ENCODE measurements at places on chromosomes 16 and 17.

DNA sequence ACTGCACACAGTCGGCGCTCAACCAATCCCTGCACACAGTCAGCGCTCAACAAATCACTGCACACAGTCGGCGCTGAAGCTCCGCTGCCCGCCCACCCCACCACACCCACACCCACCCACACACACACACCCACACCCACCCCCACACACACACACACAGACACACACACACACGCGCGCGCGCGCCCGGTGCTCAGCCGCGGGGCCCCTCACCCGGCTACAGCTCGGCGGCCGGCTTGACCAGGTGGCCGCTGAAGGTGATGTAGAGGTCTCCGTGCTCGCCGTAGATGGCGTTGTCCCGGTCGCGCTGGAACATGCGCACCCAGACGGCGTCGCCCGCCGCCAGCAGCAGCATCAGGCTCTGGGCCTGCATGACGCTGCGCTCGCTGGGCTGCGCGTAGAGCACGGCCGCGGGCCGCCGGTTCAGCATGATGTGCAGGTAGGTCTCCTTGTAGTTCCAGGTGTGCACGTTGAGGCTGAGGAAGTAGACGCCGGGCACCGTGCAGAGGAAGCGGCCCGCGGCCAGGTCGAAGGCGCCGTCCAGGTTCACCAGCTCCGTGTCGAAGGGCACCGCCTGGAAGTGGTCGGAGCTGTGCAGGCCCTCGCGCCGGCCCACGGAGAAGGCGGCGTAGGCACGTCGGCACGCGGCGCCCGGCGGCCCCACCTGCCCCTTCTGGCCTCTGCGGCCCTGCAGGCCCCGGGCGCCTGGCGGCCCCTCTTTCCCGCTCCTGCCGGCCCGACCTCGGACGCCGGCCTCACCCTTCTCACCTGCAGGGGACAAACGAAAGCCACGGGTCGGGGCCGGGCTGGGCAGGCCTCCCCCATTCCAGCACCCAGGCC lies 2.5 kb downstream of the C1QTNF8 start:
- no peak for DNase-seq

DNA sequence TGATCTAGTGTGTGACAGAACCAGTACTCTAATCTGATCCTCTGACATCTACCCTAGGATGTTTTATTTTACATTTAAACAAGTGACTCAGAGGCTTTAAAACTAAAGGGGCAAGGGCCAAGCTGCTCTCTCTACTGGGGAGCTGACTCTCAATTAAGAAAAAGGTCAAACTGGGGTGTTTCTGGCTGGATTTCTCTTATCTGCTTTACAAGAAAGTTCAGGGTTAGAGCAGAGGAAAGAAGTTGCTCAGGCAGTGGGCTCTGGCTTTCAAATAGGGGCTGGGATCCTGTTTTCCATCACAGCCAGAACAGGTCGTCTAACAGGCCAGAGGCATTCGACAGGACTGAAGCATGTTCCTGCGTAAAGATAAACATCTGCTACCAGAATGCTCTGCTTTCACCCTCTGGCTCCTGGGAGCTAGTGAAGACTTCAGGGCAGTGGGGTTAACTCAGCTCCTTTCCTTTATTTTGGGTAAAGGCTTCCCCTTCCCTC lies 8.5 kb downstream of the MMP28 start:
- no peak for DNase-seq

DNA sequence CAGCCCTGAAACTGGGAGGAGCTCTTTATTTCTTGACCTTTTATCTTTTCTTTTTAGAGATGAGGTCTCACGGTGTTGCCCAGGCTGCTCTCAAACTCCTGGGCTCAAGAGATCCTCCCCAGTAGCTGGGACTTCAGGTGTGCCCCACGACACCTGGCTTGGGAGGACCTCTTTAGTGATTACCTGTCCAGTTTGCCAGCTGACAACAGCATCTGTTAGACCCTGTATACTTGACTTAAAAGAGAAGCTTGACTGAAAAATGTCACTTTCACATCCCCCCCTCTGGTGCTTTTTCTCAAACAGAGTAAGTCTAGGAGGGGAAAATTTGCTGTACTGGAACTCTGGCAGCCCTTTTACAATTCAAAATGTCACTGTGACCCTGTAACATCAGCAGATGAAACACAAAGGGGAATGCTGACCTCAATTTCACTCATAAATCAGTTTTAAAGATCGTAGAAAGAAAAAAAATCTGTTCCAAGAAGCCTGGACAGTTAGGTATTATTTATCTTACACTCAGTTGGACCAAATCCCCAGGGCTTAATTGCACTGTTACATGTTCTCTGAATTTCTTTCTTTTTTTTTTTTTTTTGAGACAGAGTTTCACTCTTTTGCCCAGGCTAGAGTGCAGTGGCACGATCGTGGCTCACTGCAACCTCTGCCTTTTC lies 1.8 kb upstream of the ERN1 start:
- DNase-seq = no peak

- DNase-seq = no peak
Observed at GRCh38 chr17:73155410-73156165, 9.2 kb upstream of the SSTR2 start.

- DNase-seq = no peak
Observed at GRCh38 chr17:10751563-10751962, 21.7 kb upstream of the TMEM220 start.

DNA sequence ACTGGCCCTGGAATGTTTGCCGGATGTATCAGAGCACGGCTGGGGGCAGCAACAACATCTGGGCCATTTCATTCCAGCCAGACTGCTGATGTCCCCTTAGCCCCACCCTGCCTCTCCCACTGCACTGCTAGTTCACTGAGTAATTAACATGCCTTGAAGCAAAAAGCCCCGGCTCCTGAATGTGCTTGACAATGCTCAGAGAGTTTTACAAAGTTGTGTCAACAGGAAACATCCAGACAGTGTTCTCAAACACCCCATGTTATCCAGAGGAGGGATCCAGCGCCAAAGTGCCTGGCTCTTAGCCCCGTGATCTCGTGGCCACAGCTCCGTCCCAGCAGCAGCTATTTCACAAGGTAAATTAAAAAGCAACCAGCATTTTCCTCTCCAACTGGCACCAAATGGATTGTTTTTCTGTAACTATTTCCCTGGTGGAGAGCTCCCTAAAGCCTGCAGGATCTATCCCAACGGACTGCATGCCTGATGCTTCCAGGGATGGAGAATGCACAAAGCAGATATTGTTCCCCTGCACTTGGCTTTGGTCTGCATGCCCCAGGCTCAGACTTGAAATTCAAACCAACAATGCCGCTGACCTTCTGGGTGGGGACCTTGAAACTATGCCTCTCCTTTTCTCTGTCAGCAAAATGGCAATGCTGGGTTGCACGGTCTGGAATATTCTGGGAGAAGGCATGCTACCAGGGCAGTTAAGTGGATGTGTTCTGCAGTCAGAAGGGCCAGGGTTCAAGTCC lies 115.6 kb upstream of the CDH5 start:
- DNase-seq = no peak

GRCh38 chr17:9032583-9032982 lies 11.3 kb downstream of the NTN1 start:
- DNase-seq = no peak

GRCh38 chr17:79065105-79065670 lies 9.4 kb upstream of the ENGASE start:
- no peak for DNase-seq

DNA sequence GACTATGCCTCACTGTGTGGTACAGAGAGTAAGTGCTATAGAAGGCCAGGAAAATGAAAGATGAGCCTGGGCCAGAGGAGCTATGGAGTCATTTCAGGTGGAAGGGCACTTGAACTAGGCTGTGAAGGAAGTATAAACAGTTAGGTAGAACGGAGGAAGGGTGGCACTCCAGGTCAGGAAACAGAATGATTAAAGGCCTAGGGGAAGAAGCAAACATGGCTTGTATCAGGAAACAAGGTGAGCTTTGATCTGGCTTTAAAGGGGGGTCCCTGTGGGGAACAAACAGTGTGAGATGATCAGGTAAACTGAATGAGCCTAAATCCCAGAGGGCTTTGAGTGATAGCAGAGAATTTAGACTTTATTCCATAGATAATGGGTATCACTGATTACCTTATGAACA lies 16.9 kb downstream of the MAP3K3 start:
- no peak for DNase-seq

- DNase-seq = no peak
Observed at GRCh38 chr17:50088952-50089825, 6.0 kb upstream of the PDK2 start.

DNA sequence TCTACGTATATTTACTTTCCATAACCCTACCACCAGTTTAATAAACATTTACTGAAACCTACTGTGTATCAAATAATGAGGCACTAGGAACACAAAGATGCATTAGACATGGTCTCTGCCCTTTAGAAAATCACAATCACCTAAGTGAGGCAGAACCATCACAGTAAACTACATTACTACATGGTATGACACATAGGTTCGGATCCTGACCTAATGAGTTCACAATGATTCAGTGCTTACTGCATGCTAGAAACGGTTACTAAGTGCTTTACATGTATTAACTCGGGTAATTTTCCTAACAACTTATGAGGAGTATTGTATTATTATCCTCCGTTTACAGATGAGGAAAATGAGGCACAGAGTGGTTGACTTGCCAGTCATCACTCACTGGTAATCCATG lies 5.2 kb upstream of the SYNRG start:
- DNase-seq = no peak

DNA sequence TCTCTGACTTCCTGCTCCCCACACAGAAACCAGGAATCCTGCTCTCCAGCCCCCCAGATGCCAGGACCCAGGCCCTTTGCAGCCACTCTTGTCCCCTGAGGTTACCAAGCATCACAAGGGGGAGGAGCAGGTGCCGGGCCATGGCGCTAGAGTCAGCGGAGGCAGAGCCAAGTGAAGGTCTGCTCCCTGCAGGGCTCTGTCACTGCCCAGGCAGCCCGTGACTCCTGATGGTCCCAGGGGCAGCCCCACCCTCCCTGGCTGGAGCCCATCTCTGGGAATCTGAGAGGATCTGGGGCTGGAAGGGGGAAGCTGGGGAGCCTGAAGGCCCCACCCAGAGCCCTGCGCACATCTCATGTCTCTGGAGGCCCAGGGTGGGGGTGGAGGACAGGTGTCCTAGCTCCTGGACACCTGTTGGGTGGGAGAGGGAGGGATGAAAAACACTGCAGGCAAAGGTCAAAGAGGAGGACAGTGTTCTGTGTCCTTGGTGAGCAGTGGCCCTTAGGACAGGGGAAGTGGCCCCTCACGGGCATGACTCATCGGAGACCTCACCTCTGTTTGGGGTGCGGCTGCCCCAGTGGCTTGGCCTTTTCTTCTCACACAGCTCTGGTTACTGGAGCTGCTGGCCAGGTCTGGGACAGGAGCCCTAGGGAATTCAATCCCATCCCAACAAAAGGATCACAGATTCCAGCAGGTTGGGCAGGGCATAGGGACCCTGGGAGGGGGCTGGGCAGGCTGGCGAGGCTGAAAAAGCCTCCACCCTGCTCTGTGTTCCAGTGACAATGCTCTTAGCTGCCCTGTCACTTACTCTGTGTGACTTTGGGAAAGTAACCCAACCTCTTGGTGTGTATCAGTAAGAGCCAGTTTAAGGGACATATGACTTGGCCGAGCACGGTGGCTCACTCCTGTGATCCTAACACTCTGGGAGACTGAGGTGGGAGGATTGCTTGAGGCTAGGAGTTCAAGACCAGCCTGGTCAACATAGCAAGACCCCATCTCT lies at the start of gene PRSS36:
PRSS36 (minus strand) TSS at position 173 of the 997 bp plus-strand sequence; CDS start at position 142, 31 bp downstream.
- no peak for DNase-seq

DNA sequence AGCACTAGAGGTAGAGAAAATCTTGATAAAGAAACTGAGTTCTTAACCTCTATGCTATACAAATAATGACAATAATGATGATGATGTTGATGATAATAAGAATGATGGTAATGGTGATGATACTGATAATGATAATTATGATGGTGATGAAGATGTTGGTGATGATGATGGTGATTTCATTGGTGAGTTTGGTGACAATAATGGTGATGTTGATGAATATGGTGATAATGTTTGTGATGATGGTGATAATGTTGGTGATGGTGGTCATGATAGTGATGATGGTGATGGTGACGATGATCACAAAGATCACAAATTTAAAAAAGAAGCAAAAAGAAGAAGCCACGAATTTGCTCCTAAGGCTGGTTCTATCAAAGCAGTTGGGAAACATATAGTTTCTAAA lies 519.0 kb upstream of the C16orf82 start:
- DNase-seq = no peak

- DNase-seq = no peak
Observed at GRCh38 chr17:9959377-9959981, 54.4 kb upstream of the RCVRN start.

- peak; percentile 26 for DNase-seq
Observed at GRCh38 chr16:88770461-88771293, 14.3 kb downstream of the PIEZO1 start.

DNA sequence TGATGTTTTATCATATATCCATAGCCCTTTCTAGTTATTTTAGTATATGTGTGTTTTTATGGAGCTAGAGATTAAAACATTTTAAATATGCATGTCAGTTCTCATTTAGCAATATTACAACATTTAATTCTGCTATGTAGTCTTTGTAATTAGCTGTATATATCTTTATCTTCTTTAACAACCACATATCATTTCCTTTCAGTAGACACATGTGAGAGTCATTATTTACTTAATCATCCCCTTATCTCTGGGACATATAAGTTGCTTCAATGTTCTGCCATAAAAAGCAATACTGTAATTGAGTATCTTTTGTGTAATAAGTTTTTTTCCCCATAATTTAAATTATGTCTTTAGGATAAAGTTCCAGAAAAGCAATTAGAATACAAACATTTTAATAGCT lies 52.0 kb upstream of the CLEC3A start:
- no peak for DNase-seq

DNA sequence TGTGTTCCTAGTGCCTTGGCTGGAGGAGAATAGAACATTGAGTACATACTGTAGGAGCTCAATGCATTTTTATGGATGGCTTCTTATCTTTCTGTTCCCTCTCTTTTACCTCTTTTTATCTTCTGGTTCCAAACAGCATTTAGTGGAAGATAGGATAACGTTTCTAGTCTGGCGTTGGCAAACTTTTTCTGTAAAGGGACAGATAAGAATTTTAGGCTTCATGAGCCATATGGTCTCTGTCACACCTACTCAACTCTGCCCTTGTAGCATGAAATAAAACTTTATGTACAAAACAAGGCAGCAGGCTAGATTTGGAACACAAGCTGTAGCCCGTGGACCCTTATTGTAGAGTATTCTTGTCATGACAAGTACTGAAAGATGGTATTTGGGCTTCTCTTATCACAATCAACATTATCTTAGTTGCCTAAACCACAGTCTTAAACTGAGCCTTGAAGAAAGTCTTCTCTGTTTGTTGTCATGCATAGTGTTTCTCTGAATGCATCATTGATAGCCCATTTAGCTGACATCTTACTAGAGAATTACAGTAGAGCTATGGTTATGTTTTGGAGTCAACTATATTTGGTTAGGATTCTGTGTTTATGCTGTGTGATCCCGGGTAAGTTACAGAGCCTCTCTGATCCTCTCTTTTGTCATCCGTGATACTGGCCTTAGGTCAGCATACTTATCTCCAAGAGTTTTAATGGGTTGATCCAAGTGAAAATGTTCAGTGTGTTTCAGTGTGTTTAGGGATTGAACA lies 80.2 kb downstream of the HS3ST4 start:
- no peak for DNase-seq

DNA sequence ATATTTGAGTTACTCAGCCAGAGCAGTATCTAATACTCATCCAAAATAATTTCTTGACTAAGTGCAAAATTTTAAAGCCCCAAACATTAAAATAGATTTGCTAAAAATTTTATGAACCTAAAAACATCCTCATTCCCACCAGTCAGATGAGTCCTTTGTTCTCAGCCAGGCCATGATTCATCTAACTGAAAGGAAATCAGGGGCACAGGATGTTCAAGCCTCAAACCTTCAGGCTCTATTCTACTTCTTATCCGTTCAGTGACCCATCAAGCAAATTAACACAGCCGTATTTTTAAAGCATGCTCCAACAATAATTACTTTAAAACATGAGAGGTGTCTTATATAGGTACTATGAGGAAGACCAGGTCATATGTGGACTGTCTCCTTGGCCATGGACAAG lies 176.5 kb upstream of the MON1B start:
- no peak for DNase-seq

Data from bone marrow (tissue), 2 donors.